ENCODE measurements at places on chromosomes 16 and 17.

GRCh38 chr17:44543213-44543904 lies 13.9 kb upstream of the FZD2 start:
- DNase-seq = no peak

GRCh38 chr16:58345574-58346354 lies 46.5 kb upstream of the GINS3 start:
- DNase-seq = no peak

DNA sequence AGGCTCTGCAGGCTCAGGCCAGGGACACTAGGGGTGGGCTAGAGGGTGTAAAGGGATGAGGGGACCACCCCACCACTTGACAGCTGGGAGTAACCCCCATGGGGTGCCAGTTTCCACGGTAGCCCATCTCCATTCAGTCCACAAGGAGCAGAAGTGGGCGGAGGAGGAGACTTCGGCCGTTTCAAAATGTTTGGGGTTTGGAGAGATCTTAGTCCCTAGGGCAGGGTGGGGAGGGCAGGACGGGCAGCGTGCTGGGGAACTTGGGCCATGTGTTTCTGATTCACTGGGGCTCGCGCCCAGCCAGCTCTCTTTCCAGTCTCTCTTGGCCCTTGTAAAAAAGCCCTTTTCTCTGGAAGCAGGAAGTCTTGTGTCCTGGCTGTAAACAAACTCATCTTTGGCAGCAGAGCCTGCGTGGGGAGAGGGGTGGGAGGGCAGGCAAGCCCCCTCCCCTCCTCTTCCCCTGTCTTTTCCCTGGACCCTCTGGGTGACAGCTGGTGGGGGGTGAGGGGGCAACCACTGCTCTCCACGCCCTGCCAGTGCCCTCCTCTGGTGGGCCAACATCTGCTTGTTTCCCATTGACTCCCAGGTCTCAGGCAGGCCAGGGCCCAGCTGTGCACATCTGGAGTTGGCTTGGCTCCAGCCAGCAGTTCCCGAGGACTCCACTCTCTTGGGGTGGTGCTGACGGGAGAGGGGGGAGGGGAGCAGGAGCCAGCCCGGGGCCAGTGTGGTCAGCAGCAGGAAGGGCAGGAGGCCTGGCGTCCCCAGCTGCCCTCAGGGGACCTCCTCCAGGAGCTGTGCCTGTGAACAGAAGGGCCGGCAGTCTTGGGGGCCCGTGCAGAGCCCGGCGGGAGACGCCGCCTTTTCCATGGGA lies 8.1 kb downstream of the CYGB start:
- no peak for DNase-seq

- DNase-seq = no peak
These were observed 3.4 kb upstream of the SSH2 start for GRCh38 chr17:29933379-29933778.

DNA sequence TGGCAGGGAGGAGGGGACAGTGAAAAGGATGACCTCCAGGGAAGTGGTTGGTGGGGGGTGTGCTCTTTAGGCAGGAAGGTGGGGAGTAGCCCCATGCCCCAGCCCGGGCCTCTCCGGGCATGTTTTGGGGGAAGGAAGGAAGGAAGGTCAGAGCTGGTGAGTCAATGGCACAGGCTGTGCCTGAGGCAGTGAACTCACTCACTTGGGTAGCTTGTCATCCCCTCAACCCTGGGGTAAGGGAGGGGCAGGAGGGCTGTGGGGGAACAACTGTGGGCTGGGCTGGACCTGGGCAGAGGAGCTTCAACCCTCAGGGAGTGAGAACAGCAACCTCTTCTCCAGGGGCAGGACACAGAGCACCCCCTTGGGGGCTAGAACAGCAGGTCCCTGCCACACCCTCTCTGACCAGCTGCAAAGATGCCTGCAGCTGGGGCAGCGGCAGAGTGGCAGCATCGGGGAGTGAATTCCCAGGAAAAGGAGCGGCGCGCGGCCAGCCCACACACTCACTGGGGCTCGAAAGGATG lies 6.3 kb downstream of the CSF3 start:
- no peak for DNase-seq

- DNase-seq = no peak
These were observed 775 bp downstream of the PRPSAP2 start for GRCh38 chr17:18858567-18859245.

DNA sequence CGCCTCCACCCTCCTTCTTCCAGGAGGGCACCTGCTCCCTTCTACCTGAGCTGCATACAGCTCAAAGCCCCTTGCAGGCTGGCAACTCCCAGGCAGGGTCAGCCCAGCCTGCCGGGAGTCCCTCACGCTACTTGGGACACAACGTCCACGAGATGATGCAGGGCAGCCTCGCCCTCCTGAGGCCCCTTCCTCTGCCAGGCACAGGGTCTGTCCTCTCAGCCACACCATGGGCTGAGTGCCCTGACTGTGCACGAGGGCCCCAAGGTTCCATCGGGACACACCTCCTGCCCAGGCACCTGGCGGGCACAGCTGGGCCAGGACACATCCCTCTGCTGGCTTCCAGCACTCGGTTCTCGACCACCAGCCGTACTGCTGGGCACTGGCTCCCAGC lies 30.9 kb upstream of the ZC3H18 start:
- no peak for DNase-seq

DNA sequence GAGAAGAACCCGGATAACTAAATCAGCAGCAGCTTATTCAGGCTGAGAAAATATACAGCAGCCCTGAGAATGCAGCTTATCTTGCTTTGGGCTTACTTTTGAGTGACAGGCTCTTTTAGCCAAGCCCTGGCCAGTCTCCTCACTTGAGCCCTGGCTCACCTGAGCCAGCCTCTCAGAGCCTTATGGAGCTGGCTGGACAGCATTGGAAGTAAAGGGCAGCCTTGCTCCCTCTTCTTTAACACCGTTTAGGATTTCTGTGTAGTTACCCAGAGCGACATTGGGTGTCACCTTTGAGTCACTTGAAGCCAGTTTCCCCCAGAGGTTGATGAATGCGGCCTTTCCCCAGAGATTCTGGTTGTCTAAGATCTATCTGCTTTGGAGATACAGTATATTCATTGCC lies 7.7 kb upstream of the NPIPB2 start:
- DNase-seq = no peak

DNA sequence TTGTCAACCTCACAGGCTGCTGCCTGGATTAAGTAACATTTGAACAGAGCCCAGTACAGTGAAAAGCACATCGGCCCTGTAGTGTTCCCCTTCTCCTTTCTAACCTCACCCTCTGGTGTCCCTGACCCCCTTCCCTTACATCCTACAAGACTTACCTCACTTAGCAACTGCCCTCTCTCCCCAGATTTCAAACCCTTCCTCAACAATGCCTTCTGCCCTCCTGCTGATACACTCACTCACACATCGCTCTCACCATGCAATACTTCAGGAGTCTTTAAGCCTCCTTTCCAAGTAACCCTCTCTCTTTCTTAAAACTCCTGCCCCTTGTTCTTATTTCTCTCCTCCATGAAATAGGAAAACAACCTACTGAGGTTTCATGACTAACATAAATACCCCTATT lies 17.8 kb downstream of the ZZEF1 start:
- DNase-seq = no peak

- no peak for DNase-seq
These were observed 44.0 kb downstream of the MYH3 start for GRCh38 chr17:10612957-10613744.

GRCh38 chr16:83113317-83113716 lies 486.5 kb downstream of the CDH13 start:
- DNase-seq = no peak

DNA sequence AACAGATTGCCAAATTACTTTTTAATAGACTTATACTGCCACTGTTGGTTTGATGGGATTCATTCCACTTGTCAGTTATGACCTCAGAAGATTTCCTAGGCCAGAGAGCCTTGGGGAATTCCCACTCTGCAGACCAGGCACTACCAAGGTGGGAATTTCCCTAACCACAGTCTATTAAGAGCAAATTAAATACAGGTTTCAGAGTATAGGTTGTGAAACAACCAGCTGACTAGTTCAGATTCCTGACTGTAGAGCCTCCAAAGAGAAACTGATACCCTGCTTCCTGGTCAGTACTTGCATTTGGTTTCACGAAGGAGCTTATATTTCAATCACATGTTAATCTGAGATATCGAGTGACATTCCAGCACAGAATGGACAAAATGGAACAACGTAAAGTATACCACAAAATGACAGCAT lies 186.5 kb downstream of the STX8 start:
- DNase-seq = no peak

DNA sequence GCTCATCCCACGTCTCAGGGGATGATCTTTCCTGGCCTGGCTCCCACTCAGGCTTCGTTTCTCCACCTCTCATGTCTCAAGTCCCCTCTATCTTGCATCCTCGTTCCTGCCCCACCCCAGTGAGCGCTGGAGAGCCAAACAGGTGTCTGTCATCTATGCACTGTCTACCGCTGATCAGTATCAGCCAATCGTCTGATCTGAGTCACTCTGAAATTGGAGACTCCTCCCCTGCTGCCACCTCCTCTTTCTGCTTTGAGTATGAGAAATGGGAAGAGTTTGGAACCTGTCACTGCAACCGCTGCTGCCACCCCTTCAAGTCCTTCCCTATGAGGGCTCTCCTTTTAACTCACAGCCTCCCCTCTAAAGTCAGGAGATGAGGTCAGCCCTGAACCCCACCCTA lies 28.0 kb downstream of the FZD2 start:
- DNase-seq = no peak

- no peak for DNase-seq
These were observed 2.5 kb downstream of the ITGAD start for GRCh38 chr16:31395647-31396046.

DNA sequence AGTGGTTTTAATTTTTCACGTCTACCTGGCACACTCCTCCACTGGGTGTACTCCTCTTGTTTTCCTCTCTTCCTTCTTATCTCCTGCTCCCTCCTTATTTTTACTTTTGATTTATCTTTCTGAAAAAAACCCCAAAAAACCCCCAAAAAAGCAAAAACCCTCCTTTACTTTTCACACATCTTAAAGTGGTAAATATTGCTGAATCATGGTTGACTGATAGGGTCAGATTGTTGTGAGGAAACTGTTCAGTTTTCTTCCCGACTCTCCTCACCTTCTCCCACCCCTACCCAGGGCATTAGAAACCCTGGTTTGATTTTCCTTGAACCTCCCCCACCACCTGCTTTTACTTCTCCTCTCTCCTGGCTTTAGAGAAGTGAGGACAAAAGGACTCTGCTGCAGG lies 25.4 kb downstream of the ARHGAP44 start:
- no peak for DNase-seq

DNA sequence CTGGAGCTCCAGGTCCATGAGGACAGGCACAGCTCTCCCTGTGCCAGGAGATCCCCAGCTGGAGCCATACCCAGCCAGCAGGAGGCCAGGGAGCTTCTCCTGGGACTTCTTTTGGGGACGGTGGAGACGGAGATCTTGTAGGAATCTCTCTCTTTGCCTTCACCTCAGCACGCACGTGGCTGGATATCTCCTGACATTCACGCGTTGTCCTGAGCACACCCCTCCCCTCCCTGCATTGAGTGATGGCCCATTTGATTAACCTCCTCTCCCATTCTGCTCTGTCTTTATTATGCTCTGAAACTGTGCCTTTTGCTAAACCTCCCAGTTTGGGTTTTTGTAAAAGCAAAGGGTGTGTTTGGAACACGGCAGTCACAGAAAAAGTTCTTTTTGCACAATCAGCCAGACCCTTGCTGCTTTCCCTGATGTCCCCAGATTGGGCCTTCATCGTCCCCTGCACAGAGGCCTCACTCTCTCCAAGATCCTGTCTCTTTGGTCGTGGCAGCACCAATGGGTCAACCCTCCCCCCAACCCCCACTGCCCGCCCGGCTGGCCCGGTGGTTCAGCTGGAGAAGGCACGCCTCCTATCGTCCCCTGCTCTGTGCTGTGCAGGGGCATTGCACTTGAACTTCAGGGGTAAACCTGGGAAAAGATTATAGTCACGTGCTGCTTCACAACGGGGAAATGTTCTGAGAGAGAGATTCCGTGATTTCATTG lies 32.5 kb upstream of the LGALS9 start:
- no peak for DNase-seq

DNA sequence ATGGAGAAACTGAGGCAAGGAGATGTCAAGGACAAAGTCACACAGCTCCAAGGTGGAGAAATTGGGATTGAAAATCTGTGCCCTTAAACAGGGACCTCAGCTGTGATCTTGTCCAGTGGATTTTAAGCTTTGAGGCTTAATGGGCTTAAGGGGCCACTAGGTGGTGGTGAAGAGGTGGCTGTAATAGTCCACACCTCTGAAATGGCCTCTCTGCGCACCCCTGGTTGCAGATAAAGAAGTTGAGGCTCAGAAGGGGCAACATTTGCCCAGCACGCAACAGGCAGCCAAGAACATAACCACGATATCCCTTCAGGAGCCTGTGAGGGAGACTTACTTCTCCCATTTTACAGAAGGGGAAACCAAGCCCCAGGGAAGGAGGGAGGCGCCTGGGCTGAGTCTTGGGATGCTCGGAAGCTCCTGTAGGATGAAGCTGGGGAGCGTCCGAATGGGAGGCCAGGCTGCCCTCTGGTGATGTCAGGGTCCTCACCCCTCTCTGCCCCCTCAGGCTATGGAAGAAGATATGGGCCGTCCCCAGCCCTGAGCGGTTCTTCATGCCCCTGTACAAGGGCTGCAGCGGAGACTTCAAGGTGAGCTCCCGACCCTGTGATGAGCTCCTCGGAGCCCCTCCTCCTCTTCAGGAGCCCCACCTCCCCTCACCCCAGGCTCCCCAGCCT lies 43.7 kb downstream of the IL21R start:
- no peak for DNase-seq

DNA sequence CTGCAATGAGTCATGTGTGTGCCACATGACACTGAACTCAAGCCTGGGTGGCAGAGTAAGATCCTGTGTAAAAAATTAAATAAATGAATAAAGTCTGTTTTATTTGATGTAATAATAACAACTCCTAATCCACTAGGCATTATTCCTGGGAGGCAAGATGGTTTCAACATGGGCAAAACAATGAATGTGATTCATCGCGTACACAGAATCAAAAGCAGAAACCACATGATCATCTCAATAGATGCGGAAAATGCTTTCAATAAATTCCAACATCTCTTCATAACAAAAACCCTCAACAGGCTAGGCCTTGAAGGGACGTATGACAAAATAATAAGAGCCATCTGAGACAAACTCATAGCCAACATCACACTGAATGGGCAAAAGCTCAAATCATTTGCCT lies 195.4 kb downstream of the CDH11 start:
- no peak for DNase-seq

DNA sequence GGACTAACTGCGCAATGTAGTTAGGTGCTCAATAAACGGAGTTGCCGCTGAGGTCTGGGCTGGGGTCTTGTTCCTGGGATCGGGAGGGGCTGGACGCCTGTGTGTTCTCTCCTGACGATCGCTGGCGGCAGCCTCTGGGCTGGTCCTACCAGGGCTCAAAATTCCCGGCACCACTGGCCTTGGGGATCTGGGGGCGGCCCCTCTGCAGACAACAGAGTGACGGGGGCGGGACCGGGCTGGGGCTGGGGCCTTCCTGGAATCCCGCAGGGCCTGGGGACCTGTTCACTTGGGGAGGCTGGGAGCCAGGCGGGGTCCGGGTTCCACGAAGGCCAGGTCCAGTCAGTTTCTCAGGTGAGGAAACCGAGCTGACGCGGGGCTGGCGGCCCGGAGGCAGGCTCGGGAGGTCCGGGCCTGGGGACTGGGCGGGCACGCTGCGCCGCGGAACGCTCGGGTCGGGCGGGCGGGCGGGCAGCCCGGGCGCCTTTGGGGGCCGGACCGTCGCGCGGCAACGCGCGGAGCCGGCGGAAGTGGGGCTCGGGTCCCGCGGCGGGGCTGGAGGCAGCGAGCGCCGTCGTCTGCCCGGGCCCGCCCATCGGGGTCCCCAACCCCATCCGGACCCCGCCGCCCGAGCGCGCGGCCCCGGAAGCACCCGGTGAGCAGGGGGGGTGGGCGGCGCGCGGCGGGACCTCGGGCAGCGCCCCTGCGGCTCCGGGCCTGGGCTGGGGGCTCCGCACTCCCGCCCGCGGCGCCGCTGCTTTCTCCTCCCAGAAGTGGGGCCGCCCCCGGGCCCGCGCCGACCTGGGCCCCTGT lies at the start of gene PIGQ:
Gene PIGQ (plus strand): TSS at position 524 of the 810 bp plus-strand sequence. CDS start 4,107 bp downstream, outside the sequence.
- no peak for DNase-seq

GRCh38 chr16:88613293-88613692 lies 25.1 kb upstream of the IL17C start:
- no peak for DNase-seq

All from stimulated activated CD8-positive, alpha-beta memory T cell treated with anti-CD3 and anti-CD28 coated beads, Interleukin-7, amount 100 ng/mL, for 24 hours (primary cell).